ENCODE measurements at places on chromosomes 1 and 21.

DNA sequence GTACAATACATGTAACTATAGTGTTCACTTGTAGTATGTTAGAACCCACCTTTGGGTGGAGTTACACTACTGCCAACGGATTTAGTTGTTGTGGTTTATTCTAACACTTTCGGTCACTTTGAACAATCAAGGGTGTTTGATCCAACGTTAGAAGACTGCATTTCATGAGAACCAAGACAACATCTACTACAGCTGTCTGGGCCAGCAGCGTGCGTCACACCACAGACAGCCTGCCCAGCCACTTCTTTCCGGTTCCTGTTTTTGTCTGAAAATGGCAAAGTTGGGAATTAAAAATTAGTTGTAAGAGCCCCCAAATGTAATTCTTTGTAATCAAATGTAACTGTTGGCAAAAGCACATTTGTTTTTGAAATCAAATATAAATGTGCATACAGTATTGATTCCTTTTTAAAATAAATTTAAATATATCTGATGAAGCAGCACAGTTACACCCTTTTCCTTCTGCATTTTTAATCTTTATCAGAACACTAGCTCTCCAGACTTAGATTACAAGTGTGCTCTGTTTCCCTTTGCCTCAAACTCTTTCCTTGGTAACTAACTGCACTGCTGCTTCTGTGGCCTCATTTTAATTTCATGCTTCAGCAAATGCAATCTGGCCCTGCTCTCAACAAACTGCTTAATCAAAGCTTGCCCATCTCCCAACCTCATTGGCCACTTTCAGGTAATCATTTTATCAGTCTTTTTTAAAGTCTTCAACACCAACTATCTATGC is 86.6 kb upstream of the DPH5 start:
- no peak for DNase-seq

DNA sequence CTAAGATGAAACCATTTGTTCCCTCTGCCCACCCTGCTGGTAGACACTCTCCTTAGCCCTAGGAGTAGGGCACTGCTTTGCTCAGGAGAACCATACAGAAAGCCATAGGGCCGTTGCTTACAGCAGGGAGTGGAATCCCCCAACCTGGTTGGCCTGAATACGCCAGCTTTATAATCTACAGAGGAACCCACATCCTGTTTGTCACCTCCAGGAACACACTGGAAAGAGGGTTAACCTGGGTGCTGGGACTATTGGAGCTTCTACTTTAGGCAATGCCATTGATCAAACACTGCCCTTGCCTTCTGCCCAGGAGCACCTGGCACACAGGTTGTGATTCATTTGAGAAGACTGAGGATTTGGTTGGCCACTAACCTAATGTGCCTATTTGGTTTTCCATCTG is 124.8 kb downstream of the TNR start:
- DNase-seq: no peak

DNA sequence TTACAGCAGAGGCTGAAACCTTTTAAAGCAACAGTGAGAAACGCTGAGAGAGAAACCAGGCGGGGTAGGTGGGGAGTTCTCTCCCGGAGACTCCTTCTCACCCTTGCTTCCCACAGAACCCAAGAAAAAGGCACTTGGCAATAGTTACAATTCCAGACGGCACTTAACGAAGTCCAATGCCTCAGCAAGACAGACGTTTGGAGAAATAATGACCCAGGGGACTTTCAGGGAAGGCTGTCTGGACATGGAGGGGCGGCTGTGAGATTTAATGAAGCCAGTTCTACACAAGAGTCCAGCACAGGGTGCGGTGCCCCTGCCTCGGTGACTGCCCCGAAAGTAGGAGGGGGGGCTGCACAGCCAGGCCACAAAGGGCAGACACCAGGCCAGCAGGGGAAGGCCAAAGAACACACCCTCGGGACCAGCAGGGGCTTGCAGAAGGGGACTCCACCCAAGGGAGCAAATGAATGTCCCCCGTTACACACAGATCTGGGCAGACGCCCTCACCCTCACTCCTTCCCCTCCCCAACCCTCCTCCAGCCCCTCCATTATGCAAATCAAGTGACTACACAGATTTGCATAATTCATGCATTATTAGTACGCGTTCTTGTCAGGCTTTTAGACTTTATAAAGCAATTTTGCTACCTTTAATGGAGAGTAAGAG is 26.3 kb downstream of the KCNN3 start:
- no peak for DNase-seq

- no peak for DNase-seq
These were observed 1477.6 kb downstream of the KCNT2 start for GRCh38 chr1:195130598-195130997.

DNA sequence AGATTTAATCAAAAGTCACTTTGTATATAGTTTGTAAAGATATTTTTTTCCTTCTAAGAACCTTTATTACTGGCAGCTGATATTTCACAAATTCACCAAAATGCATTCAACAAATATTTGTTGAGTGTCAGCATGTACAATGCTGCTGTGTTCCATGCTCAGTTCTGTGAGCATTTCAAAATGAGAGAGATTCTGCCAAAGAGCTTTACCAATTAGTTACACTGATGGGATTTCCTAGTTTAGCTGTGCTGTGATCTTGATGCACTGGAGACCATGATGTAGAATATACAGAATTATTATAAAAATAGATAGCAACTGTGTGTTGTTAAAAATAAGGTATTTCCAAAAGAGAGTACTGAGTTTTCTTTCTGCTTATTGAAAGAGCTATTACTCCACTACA is 225.6 kb downstream of the BRINP3 start:
- DNase-seq: no peak
